ENCODE measurements at places on chromosomes 3 and 15.

GRCh38 chr3:3799173-3800079, at the start of gene LRRN1:
Gene LRRN1, plus strand, starts transcription at chr3:3799431. Its CDS starts 45,211 bp downstream, at chr3:3844642.
- peak; percentile 9 for DNase-seq

DNA sequence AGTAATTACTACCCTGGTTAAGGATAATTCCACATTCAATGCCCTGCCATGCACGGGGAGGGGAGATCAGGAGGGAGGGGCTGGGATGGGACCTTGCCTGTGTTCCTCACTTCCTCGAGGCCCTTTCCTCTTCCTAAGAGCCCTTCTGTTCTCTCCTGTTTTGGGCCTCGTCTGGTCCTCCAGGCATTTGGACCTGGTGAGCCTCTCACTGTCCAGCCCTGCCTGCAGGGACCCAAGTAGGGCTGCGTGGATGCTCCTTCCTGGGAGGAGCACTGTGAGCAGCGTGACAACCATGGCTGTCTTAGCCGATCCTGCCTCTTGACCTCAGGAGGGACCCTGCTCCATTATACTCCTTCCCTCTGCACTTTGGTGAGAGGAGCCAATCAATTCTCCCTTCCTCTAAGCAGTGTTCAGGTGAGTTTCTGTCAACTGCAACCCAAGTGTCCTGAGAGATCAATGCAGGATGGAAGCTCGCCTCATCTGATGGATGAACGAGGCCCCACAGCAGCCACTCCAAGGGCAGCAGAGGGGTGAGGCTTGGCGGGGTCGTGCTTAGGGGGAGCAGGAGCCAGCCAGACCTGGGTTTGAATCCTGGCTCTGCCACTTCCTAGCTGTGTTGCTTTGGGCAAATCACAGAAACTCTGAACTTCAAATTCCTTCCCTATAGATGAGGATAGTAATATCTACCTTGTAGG, 92.5 kb downstream of the IQSEC1 start:
- no peak for DNase-seq

DNA sequence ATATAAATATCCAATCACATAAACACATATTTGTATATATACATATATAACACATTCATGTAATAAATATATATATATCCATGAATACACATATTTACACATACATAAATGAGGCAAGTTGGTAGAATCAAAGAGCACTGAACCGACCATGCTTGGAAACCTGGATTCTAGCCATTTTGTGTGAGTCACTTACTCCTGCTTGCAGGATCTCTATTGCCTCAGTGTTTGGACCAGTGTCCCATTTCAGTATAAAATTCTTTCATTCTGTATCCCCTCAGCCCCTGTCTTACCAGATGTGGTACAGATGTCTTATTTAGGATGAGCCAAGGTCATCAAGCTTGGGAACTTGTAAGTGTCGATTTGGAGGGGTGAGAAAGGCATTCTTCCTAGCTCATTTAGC, 391.4 kb upstream of the FRG2C start:
- DNase-seq = no peak

DNA sequence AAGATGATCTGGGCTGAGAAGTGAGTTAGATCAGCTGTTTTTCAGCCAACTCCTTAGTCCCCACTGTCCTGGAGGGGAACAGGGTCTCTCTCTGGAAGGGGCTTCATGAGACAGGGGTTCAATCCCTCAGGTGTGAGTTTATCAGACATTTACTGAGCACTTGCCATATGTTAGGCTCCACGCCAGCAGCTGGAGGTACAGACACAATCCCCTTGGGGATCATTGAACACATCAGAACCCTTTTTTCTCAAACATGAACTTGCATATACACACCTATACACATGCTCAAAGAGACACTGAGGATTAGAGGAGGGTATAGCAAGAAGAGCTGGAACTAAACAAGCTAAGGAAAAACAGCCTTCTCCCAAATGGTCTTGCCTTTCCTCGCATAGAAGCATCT, 5.5 kb upstream of the BMF start:
- DNase-seq = no peak

DNA sequence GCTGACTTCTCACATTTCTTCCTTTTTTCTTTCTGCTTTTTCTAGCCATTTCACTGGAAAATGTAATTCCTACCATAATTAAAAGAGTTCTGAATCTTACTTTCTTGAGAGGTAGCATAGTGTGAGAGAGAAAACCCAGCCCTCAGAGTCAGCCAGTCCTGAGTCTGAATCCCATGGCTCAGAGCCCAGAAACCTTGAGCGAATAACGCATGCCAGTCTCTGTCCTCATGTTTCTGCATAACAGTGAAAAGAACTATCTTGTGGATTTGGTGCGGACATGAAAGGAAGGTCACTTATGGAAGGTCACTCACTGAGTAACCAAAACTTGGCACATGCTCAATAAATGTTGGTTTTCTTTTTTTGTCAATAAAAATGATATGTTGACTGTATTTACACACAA, 29.3 kb upstream of the SLCO3A1 start:
- no peak for DNase-seq

GRCh38 chr15:62792986-62793751, 249.4 kb upstream of the TPM1 start:
- no peak for DNase-seq

Data from stimulated activated CD8-positive, alpha-beta memory T cell treated with anti-CD3 and anti-CD28 coated beads, Interleukin-4, amount 100 ng/mL, for 1 hour (primary cell).